ENCODE measurements at places on chromosomes 2 and 18.

DNA sequence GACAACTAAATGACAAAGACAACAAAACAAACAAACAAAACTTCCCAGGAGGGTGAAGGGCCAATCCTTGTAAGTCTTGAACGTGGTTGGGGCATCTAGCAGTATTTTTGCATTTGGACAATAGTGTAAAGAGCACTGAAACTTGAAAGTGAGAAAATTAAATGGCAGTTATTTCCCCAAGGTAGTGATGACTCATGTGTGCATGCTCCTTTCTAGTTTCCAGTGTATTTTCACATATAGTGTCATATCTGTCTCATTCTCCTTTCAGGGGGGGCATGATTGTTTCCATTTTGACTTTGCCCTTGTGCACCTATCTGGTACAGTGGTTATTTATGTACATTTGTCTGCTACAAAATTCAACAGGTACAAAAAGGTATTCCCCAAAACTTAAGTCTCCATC, 39.5 kb downstream of the CERS6 start:
- no peak for DNase-seq

GRCh38 chr2:33430856-33431255, 45.6 kb upstream of the RASGRP3 start:
- peak; percentile 76 for DNase-seq

DNA sequence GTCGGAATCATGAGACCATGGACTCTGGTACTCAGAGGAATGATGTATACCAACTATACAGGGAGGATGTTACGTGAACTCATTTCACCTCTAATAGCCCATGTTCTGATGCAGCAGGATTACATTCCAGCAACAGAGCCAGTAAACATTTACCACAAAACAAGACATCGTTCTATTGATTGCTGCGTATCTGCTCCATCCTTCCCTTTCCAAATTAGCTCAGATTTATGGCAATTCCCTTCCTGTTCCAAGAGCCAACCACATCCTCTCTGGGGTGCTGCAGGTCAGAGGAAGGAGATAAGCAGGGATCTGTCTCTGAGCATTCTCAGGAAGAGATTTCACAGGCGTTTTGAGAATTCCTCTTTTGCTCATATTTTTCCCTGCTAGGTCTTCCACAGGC, 98.3 kb downstream of the KLF7 start:
- DNase-seq: no peak

- no peak for DNase-seq
Measured at GRCh38 chr2:121451398-121451797, 79.3 kb upstream of the RNU4ATAC start.

GRCh38 chr2:228597032-228597431, 415.5 kb upstream of the SPHKAP start:
- DNase-seq: no peak

GRCh38 chr18:24018299-24018886, 3.8 kb downstream of the TTC39C start:
- DNase-seq: no peak

DNA sequence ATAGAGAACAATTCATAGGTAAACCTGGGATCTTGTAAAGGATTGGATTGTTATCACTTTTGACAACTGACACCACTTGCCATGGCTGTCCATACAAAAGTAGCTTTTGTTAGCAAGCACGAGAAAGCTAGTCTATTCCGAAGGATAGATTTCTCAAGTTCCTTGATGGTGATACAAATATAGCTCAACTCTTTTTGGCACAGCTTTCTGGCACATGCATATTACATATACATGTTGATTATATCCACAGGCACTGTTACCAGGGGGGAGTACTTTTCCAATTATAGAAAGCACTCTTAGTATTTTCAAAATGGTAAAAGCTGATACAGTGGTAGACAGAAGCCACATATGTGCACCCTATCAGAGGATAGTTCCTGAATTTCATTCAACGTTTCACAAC, 168.9 kb downstream of the UPP2 start:
- DNase-seq: no peak

- no peak for DNase-seq
Measured at GRCh38 chr2:160223560-160223959, 23.5 kb upstream of the ITGB6 start.

GRCh38 chr2:56465491-56465890, 281.7 kb downstream of the CCDC85A start:
- DNase-seq: peak; percentile 22
